ENCODE measurements at places on chromosomes 3 and 15.

DNA sequence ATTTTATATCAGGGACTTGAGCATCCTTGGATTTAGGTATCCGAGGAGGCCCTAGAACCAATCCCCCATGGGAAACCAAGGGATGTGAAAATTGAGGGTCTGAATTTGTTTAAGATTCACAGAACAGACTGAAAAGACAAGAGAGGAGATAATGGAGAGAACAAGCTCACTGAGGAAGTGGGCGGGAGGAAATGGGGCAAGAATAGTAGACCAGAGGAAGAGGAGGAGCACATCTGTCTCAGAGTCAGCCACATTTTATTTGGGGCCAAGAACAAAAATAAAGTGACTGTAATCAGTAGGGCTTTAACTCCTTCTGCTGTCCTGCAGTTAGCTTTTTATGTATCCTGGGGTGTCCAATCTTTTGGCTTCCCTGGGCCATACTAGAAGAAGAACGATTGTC, 63.8 kb downstream of the BLM start:
- DNase-seq = no peak

GRCh38 chr3:13063225-13063624, 10.0 kb downstream of the IQSEC1 start:
- no peak for DNase-seq

GRCh38 chr15:60218256-60218655, 179.5 kb downstream of the ANXA2 start:
- DNase-seq = no peak

GRCh38 chr15:64162869-64163658, at the start of gene PPIB:
PPIB (minus strand) TSS chr15:64163022; CDS start chr15:64162986, 36 bp downstream.
- DNase-seq = peak; percentile 99

DNA sequence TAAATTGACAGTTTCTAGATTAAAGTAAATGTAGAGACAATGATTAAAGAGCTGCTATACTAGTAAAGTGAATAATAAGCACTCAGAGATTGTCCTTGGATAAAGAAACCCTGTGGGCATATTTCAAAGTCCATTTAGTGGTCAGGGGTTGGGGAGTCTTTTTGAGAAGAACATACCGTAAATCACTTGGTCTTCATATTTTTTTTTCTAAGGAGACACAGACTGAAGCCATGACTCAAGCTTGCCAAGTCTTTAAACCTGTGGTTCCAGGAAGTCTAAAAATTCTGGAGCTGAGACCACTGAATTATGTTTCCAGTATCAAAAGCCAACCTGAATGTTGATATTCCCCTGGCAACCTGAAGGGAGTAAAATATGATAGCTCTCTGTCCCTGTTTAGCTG, 171.0 kb downstream of the TPRG1 start:
- no peak for DNase-seq
